ENCODE measurements at places on chromosomes 7 and 10. TPM values are rescaled to one million over a fixed set of nuclear protein-coding genes. Genes with fewer than 3 reads are reported as not detected.

The ARMC3 gene
- total RNA-seq, result not detected

GRCh38 chr7:158586499-158587161 lies 993 bp downstream of the PTPRN2 start:
- no peak overlapping the region for H3K27ac ChIP-seq
- no peak for DNase-seq
- H3K4me1 ChIP-seq, result peaks cover 7% of the 10 kb centered on the region
- no peaks in the 10 kb centered on the region for H3K36me3 ChIP-seq

The GSTO2 gene
- 0.62 TPM for total RNA-seq

DNA sequence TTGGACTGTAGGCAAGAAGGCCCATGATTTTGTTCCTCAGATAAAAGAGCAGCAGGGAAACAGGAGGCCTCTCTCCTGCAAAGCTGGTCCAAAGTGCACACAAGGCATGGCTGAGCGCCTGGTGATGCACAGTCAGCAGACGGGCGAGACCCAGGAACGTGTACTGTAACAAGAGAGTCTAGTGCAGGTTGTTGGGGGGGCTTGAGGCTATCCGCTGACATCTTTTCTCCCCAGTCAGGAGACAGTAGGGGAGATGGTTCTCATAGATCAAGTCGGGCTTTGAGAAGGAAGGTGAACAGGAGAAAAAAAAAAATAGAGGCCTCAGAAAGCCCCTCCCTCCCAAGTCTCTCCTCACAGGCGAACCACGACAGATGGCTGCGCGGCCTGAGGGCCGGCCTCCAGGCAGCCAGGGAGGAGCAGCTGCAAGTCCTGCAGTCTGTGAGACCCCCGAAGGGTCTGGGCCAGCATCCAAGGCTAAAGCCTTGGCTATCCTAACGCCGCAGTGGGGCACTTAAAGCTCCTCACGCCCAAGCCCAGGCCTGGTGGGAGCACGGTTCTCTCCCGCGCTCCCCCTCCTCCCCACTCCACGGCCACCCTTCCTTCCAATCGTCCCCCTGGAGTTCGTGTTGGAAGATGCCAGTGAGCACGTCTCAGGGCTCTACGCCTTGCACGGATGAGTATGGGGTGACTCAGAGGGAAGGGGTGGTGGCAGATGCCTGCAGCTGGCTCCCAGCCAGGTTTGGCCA lies 68.3 kb downstream of the PRKAG2 start:
- H3K27me3 ChIP-seq, result no peaks in the 10 kb centered on the region
- H3K36me3 ChIP-seq, result no peaks in the 10 kb centered on the region
- no peak overlapping the region for H3K4me3 ChIP-seq
- no peak overlapping the region for H3K27ac ChIP-seq
- no peaks in the 10 kb centered on the region for H3K4me1 ChIP-seq

The CALY gene
- not detected for total RNA-seq

The NACAD gene
- 3.7 TPM for total RNA-seq

GRCh38 chr10:44947371-44948152 lies 12.0 kb upstream of the RASSF4 start:
- H3K4me1 ChIP-seq, result peaks cover 15% of the 10 kb centered on the region
- no peak overlapping the region for H3K4me3 ChIP-seq
- no peaks in the 10 kb centered on the region for H3K36me3 ChIP-seq
- no peak overlapping the region for H3K27ac ChIP-seq

GRCh38 chr7:17984288-17984687 lies 43.4 kb downstream of the PRPS1L1 start:
- no peak overlapping the region for H3K27ac ChIP-seq
- DNase-seq, result no peak
- H3K4me1 ChIP-seq, result no peaks in the 10 kb centered on the region

DNA sequence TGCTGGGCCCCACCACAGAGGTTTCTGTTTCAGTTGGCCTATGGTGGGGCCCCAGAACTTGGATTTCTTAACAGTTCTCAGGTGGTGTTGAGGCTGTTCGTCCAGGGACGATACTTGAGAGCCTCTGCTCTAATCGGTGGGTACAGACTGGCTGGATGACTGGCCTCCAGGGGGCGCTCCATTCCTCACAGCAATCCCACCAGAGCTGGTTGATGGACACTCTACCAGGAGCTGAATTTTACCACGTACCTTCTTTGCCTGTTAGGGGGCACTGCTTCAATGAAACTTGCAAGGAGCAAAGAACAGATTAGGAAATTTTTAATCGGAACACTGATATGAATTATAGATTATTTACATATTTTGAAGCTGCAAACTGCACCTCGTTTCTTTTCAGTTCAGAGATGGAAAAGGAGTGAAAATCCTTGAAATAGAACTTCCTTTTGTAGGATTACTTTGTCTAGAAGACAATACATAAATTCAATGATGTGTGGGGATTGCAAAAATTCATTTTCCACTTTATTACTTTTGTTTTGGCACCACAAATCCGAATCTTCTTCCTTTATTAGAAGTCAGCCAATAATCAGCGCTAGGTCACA lies 44.8 kb downstream of the KBTBD2 start:
- H3K4me1 ChIP-seq, result peaks cover 4% of the 10 kb centered on the region
- H3K27ac ChIP-seq, result no peak overlapping the region
- H3K36me3 ChIP-seq, result no peaks in the 10 kb centered on the region
- no peak overlapping the region for H3K4me3 ChIP-seq
- peak; percentile 86 for DNase-seq

- H3K27ac ChIP-seq, result peak overlapping the region; percentile 28
- peaks cover 14% of the 10 kb centered on the region for H3K36me3 ChIP-seq
- peaks cover 57% of the 10 kb centered on the region for H3K4me1 ChIP-seq
- no peaks in the 10 kb centered on the region for H3K27me3 ChIP-seq
- no peak overlapping the region for H3K4me3 ChIP-seq
Observed at GRCh38 chr10:122051609-122052385, 62.8 kb downstream of the TACC2 start.

DNA sequence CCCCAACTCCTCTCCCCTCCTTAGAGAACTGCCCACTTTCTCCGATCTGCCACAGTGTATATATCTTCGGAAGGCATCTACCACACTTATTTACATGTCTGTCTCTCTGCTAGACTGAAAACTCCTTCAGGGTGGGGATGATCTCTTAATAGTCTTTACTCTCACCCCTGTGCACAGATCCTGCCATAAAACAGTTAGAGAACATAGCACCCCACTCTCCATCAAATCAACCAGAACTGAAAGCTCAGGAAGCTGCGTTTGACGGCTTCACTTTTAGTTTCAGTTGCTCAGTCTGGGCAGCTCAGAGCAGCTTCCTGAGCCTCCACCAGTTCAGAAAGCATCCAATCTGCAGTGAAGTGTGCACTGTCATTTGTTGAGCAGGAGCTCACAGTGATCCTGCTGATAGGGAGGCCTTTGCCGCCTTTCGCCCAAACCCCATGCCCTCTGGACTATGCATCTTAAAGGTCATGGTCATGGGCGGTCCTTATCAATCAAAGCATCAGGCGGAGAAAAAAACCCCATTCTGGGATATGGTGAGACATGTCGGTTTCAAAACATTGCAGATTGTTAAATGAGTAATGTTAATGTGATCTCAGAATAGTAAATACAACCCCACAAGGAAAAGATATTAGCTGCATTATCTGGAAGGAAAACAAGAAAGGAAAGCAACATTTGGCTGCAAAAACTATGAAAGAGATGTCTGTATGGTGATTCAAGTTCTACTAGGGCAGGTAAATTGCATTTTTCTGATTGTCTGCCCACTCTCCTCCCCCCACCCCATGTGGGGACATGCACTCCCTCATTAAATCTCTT lies 167.1 kb upstream of the ADO start:
- no peaks in the 10 kb centered on the region for H3K27me3 ChIP-seq

DNA sequence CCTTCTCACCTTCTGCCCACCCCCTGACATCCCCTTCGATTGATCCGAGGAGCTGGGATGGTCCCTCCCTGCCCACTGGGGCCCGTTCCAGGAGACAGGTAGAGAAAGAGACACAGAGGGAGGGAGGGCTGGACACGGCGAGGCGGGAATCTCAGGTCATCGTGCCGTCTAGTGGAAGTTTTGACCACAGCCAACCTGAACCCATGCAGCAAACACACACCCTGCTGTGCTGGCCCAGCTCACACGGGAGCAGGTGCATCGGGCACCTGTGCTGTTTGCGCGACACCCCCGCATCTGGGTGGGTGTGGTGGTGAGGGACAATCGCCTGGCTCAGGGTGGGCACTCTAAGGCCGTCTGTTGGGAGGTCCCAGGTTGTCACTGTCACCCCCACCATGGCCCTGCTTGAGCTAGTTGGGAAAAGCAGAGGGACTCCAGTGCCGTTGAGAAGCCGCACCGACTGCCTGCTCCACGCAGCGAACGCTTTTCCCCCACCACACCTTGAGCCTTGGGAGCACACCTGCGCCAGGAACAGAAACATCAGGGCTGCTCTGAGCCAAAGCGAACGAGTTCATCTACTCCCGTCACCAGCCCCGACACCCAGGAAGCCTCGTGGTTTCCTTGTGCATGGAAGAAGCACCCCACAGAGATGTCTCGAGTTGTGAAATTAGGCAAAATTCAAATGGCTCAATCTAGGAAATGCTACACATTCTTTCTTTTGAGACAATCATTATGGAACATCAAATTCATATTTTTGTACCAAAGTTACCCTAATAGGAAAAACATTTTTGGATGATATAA lies 285.8 kb downstream of the DNAJB6 start:
- no peaks in the 10 kb centered on the region for H3K36me3 ChIP-seq
- DNase-seq, result peak; percentile 30
- H3K4me3 ChIP-seq, result no peak overlapping the region
- no peaks in the 10 kb centered on the region for H3K27me3 ChIP-seq
- H3K4me1 ChIP-seq, result no peaks in the 10 kb centered on the region

DNA sequence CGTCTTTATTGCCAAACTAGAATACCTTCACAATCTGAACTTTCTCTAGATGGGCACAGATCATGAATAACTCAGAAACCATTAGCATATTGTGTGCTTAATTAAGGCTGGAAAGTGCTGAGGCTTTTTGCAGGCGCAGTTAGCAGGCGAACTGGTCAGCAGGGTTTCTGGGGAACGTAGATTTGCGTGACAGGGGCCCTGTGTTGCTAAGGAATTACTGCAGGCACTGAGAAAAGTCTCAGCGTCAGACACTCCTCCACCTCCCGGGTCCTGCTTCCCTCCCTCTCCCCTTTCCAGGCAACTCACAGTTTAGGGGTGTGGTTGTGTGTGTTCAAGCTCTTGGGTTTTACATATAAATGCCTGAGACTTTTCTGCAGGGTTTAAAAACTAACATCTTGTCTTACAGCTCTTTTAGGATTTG lies 2.2 kb downstream of the MAP3K8 start:
- H3K4me1 ChIP-seq, result peaks cover 9% of the 10 kb centered on the region
- H3K36me3 ChIP-seq, result peaks cover 37% of the 10 kb centered on the region
- no peaks in the 10 kb centered on the region for H3K27me3 ChIP-seq
- H3K27ac ChIP-seq, result peak overlapping the region; percentile 96

The TYW1B gene
- 1.2 TPM for total RNA-seq

The C10orf143 gene
- total RNA-seq, result 1.3 TPM

GRCh38 chr7:142533920-142534319 lies 215.4 kb upstream of the PRSS1 start:
- H3K4me1 ChIP-seq, result no peaks in the 10 kb centered on the region
- no peak for DNase-seq
- H3K27me3 ChIP-seq, result no peaks in the 10 kb centered on the region
- no peaks in the 10 kb centered on the region for H3K36me3 ChIP-seq

DNA sequence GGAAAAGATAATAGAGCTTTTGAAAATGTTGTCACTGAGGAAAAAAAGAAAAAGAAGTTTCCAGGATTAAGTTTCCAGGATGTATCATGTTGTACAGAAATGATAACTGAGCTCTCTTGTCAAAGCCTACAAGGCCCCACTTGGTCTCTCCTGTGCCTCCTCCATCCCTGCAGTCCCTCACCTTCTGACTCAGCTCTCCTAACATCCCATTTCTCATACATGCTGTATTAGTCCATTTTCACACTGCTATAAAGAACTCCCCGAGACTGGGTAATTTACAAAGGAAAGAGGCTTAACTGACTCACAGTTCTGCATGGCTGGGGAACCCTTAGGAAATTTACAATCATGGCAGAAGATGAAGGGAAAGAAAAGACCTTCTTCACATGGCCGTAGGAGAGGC lies 3.8 kb upstream of the DGKI start:
- no peaks in the 10 kb centered on the region for H3K36me3 ChIP-seq
- peaks cover 10% of the 10 kb centered on the region for H3K4me1 ChIP-seq
- H3K27me3 ChIP-seq, result peaks cover 10% of the 10 kb centered on the region
- H3K4me3 ChIP-seq, result no peak overlapping the region
- no peak for DNase-seq

The HOXA6 gene
- not detected for total RNA-seq

DNA sequence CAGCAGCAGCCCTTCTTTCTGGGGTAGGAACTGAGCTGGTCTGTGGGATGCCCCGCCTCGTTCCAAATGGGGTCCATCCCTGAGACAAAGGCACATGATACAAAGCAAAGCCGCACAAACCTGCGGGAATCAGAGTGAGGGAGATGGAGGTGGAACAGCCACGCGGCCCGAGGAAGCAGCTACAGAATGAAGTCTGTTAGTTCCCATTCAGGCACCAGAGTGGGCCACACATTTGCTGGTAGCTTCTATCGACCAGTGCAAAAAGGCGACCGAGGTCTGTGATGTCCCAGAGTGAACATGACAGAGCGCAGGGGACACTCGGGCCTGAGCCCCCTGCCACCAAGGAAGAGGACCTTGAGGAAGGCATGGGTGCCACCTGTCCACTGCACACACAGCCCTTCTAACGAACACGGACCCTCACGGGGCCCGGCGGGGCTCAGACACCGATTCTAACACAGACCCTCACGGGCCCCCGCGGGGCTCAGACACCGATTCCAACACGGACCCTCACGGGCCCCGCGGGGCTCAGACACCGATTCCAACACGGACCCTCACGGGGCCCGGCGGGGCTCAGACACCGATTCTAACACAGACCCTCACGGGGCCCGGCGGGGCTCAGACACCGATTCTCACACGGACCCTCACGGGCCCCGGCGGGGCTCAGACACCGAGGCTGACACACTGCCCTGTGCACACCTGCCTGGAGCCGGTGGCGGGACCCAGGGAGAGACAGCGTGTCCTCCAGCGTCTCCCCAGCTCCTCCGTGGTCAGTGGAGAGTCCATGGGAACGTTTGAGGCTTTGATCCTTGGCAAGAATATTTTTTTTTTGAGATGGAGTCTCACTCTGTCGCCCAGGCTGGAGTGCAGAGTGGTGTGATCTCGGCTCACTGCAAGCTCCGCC lies 32.8 kb upstream of the FAM20C start:
- DNase-seq, result no peak
- H3K4me3 ChIP-seq, result no peak overlapping the region
- H3K4me1 ChIP-seq, result no peaks in the 10 kb centered on the region

DNA sequence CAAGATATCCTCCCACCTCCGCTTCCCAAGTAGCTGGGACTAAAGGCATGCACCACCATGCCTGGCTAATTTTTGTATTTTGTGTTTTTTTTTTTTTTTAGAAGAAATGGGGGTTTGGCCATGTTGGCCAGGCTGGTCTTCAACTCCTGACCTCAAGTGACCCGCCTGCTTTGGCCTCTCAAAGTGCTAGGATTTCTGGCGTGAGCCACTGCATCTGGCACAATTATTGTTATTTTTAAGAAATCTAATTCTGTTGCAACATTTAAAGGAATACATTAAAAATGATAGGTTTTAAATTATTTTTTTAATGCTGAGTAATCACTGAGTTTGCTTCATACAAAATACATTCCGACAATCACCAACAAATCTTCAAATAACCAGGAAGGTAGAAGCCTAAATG lies 178.1 kb upstream of the SEMA3E start:
- DNase-seq, result no peak
- H3K4me3 ChIP-seq, result no peak overlapping the region
- H3K4me1 ChIP-seq, result no peaks in the 10 kb centered on the region
- H3K27ac ChIP-seq, result no peak overlapping the region

The PTPRN2 gene
- total RNA-seq, result 2.1 TPM

- H3K36me3 ChIP-seq, result no peaks in the 10 kb centered on the region
- no peak overlapping the region for H3K27ac ChIP-seq
- H3K4me1 ChIP-seq, result no peaks in the 10 kb centered on the region
- H3K4me3 ChIP-seq, result no peak overlapping the region
- H3K27me3 ChIP-seq, result no peaks in the 10 kb centered on the region
Observed at GRCh38 chr7:21763818-21764217, 181.9 kb downstream of the CDCA7L start.

Measured in heart left ventricle (tissue), 16 donors.